ENCODE measurements at places on chromosomes 2 and 18.

DNA sequence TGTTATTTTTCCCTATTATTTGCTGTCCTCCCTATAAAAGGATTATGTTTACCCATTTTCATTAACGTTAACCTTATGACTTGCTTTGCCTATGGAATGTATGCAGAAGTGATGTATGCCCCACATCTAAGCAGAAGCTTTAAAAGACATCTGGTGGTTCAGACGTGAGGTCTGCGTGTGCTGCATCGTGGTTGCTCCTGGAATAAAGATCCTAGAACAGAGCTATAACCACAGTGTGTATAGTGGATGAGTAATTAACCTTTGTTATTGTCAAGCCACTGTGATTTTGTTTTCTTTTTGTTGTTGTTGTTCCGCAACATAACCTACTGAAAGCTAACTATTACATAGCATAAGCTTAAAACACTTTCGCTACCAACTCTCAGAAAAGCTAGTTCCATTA lies 20.9 kb upstream of the CFAP36 start:
- no peak for DNase-seq

DNA sequence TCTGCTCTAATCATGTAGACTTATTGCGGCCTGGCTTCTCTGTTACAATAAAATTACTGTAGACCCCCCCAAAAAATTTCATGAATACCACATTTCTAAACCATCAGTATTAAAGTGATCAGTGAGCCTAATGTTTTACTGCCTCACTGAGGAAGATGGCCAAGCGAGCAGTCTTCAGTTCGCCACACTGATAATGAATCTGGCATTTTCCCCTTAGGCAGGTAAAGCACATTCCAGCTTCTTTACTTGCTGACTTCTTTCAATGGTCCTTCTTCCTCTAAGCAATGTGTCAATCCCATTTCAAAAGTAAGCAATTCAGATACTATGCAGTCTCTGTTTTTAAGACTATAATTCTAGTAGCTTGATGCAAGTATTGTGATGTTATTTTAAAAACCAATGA lies 137.6 kb downstream of the LAMA1 start:
- DNase-seq, result no peak

GRCh38 chr2:108701806-108702205 lies 17.5 kb upstream of the RANBP2 start:
- DNase-seq, result no peak

DNA sequence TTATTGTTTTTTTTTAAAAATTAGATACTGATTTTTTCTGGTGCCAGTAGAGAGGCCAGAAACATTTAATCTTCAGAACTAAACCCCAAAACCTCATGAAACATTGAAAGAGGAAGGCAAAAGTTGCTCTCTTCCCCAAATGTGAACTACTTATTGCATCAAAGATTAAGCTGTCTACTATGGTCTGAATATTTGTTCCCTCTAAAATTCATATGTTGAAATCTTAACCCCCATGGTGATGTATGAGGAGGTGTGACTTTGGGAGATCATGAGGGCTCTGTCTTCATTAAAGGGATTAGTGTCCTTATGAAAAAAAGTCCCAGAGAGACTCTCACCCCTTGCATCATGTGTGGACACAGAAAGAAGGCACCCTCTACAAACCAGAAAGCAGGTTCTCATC lies 28.2 kb upstream of the SLC8A1 start:
- no peak for DNase-seq

GRCh38 chr18:42100911-42101310 lies 145.9 kb downstream of the PIK3C3 start:
- no peak for DNase-seq

DNA sequence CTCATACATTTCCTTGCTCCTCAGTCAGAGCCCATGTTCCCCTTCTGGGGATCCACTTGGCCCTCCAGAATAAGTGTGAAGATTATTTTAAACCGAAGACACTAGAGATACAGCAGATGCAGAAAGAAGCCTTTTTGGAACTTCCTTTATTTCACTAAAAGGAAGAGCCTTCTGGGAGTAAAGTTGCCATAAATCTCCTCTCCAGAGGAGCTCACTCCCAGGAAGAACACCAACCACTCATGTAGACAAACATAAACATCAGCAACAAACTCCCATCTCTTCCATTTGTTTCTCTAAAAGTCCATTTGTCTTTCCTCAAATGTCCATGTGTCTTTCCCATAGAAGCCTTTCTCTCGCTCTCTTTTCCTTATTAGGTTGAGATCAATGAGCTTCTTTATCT lies 62.4 kb upstream of the MSH6 start:
- no peak for DNase-seq

DNA sequence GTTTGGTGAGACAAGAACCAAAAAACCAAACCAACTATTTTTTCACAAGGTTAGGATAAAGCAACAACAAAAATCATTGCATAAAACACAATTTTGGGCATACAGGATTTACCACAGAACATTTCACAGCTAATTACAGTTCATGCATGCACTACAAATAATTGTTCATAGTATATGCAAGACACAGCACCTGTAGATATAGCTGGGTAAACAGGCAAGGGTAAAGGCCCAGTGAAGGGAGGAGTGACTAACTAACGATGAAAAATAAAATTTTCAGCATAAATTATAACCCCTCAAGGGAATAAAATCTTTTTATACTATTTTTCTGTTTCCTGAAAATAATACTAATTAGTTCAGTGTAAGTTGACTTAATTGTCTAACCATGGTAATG lies 73.3 kb upstream of the CCDC141 start:
- no peak for DNase-seq

DNA sequence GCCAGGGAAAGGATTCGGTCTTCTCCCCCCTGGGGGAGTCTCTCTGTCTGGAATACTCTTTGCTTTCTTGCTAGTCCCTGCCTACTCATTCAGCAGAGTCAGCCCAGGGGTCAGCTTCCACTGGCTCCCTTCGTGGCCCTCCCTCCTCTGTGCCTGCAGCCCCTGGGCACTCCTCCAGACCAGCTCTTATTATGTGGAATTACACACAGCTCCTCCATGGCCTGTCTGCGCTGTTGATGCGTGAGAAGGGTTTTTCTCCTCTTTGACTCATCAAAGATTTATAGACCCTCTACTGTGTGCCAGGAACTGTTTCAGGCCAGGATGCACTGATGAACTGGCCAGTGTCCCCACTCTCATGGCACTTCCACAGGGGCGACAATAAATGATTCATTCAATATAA lies 44.4 kb downstream of the ST8SIA5 start:
- DNase-seq, result no peak

DNA sequence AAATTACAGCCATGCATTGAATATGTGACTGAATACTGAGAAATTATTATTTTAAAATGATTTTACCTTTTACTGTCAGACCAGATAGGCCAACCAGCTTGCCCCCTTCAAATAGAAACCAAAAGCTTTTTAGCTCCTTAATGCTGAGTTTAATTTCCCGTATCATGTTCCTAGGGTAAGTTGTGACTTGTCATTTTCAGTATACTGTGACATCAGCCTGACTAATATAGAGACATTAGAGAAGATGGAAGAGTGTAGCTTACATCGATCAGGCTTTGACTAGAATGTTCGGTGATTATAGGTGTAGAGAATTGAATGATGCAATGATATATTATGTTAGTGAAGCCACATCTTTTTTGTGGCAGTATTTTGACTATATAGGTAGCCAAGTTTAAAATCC lies 50.6 kb upstream of the ZEB2 start:
- no peak for DNase-seq

DNA sequence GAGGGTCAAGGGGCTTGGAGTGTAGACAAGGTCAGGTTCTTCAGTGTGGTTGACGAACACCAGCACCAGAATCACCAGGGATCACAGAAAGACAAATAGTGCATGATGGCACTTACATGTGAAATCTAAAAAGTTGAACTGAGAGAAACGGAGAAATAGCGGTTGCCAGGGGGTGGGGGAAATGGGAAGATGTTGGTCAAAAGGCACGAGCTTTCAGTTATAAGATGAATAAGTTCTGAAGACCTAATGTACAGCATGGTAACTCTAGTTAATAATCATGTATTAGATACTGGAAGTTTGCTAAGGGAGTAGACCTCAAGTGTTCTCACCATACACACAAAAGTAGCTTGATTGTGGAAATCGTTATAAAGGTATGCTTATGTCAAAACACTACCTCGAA lies 43.7 kb upstream of the DARS1 start:
- DNase-seq, result no peak

- DNase-seq, result no peak
Observed at GRCh38 chr18:49052891-49053644, 102.3 kb upstream of the SMAD7 start.

- no peak for DNase-seq
Observed at GRCh38 chr2:82062463-82062862, 1757.9 kb upstream of the LRRTM1 start.

DNA sequence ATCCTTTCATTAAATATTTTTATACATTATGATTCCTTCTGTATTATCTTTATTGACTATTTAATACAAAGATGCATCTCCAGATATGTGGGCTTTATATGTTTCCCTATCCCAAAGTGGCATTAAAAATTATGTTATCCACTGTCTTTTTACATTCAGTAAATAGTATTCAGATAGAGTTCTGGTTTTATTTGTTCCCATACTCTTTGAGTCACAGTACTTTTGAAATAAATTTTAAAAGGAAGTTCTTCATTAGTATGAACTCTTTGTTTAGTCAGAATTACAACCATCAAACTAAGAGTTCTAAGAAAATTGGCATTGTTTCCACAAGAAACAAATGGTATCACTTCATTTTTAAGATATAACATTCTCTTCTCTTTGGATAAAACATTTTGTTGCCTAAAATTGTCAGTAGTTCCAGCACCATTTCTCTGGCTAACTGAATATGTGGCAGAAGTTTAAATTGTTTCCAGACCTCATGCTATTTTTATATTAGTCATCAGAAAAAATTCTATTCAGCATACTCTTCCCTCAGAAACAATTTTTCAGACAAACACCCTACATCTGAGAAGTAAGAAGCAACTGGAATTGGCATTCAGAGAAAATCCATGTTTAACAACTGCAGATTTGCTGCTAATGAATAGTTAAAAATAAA lies 88.5 kb upstream of the COL5A2 start:
- DNase-seq, result no peak

GRCh38 chr2:15882761-15883497 lies 57.4 kb upstream of the MYCN start:
- no peak for DNase-seq

Measured in stimulated activated CD8-positive, alpha-beta memory T cell treated with anti-CD3 and anti-CD28 coated beads, Interleukin-15, amount 100 ng/mL, for 4 hours (primary cell).